B cell (primary cell): ENCODE measurements at places on chromosomes 1 and 21. TPM values are rescaled to one million over a fixed set of nuclear protein-coding genes. Genes with fewer than 3 reads are reported as not detected.

The ELAPOR1 gene
- 1.7 and 2.2 TPM in 2 replicates for total RNA-seq

The SH2D1B gene
- 0.15 TPM in 1 of 2 replicates, not detected in the other for total RNA-seq

The OR2T11 gene
- total RNA-seq = 3.6 and 4.9 TPM in 2 replicates

The OR2L13 gene
- not detected in 2 replicates for total RNA-seq

The LCE1E gene
- total RNA-seq = not detected in 2 replicates

The CADM3 gene
- 0.32 and 0.39 TPM in 2 replicates for total RNA-seq

The RHBDL2 gene
- not detected in 2 replicates for total RNA-seq

The GSTM5 gene
- total RNA-seq = 0.15 TPM in 1 of 2 replicates, not detected in the other

The RUNX3 gene
- total RNA-seq = 116 and 127 TPM in 2 replicates

The NOS1AP gene
- 0.10 and 0.32 TPM in 2 replicates for total RNA-seq

The SLC35F3 gene
- not detected in 2 replicates for total RNA-seq
